ENCODE measurements at places on chromosomes 4 and X.

- DNase-seq, result no peak
These were observed 21.7 kb upstream of the BMP15 start for GRCh38 chrX:50888884-50889283.

GRCh38 chr4:100728861-100729260, 211.0 kb upstream of the EMCN start:
- DNase-seq, result no peak

DNA sequence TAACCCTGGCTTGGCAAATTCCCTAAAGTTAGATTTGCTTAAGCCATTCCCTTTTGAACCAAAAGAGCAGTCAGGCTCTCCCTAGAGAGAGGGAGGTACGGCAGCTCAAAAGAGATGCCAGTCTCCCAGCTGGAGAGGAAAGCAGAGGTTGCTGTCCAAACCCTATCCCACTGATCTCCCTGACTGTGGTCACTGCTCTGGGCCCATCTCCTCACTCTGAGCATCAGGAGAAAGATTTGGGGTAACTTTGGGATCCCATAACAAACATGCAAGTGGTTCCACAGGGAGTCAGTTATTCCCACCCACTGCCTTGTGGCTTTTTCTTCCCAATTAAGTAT, 17.1 kb downstream of the ACSL1 start:
- no peak for DNase-seq

DNA sequence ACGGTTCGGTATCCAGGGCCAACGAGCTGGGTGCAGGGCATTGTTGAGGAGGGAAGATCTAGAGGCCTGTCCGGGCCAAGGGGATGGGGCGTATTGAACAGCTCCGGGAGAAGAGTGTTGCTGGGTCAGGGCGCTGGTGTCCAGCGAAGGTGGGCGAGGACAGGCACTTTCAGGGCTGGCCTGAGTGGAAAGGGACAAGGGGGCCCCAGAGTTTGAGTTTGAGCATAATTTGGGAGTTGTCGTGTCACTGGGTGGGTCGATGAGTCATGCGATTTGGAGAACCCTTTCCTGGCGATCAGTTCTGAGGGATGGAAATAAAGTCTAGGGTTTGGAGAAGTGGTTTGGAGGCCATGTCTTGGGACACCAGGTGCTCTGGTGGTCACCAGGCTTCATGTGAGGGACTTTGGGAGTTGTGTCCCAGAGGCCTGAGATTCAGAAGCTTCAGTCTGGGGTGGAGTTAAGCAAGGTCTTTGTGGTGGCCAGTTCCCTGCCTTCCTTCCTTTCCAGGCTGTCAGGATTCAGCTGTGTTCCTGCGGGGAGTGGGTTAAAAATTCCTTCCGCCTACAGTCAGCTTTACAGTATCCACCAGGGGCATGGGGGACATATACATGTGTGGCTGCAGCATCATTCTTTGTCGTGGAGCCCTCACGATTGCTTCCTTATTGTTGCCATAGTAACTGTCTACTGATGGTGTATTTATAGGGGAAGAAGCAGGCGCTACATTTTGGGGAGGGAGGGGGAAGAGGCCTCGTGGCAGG, 504 bp downstream of the PRRG3 start:
- no peak for DNase-seq

DNA sequence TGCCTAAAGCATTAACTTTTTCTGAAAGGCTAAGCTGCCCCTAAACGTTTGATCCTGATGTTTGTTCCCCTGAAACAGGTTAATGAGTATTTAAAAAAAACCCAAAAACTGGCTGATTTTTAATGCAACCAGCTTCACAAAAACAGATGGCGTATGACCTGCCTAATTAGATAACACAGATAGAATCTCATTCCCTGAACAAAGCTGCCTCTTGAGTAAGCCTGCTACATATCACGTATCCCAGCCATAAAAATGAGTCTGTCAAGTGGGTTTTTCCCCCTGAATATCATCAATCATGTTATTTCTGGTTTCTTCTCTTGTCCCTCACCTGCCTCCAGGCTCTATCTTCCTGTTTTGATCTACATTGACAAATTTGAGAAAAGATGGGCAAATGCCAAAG, 154.2 kb upstream of the FAM9B start:
- DNase-seq, result no peak

GRCh38 chr4:137905930-137906329, 336.2 kb downstream of the SLC7A11 start:
- no peak for DNase-seq

DNA sequence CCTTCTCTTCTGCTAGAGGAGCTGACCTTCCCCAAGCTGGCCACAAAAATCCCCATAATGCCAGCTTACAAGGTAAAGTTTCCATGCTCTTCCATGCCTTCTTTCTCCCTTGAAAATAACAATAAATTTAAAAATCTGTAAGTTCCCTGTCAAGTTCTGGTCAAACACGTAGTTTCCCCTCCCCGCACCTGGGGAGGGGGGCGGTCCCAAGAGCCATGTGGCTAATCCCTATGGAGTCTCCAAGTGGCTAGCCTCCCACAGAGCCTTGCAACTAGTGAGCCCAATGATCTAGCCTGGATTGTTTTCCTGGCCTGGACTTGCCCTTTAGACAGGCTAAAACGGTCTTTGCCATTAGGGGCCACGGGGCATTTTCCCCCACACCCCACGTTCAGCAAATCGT, 2.1 kb upstream of the NRK start:
- DNase-seq, result no peak

DNA sequence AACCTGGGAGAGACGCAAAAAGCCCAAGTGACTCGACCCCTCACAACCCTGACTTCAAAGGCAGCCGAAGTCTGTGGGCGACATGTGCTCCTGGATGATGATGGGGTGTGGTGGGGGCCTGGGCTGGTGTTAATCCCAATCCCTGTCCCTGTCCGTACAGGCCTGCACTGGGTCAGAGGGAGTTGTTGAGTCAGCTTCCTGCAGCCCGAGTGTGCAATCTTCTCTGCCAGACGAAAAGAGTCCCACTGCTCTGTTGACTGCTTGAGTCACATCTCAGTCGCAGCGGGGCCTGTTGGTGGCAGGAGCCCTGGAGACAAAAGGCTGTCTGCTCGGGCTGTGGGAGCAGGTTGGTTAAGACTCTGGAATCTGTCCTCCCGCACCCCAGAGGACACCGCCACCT, 10.3 kb downstream of the FAM3A start:
- DNase-seq, result no peak

GRCh38 chr4:114383721-114384120, 214.9 kb upstream of the UGT8 start:
- DNase-seq, result peak; percentile 1

DNA sequence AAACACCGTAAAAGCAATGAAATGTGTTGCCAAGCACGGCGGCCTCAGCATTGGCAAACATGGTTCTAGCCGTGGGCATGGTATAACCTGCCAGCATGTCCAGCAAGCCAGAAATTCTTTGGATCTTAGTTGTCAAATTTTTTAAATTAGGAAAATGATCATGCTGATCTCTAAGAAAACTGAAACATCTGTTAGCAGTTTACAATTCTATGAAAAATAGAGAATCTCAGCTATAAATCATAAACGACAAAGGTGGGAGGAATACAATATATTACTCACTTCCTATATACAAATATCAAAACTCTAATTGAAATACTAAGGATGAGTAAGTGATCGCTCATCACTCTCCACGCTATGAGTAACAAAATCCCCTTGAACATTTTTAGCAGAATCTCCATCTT, 130.3 kb downstream of the ADGRA3 start:
- DNase-seq, result peak; percentile 37

GRCh38 chr4:86957215-86957614, 22.4 kb downstream of the AFF1 start:
- no peak for DNase-seq

GRCh38 chr4:77310931-77311330, 153.9 kb downstream of the CCNG2 start:
- DNase-seq, result no peak

DNA sequence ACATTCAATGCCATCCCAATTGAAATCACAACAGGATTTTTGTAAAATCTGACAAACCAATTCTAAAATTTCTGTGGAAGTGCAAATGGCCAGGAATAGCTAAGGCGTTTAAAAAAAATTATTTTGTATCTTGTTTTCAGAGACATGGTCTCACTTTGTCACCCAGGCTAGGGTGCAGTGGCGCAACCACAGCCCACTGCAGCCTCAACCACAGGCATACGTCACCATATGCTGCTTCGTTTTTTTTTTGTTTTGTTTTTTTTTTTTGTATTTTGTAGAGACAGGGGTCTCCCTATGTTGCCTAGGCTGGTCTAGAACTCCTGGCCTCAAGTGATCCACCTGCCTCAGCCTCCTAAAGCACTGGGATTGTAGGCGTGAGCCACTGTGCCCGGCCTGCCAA, 24.5 kb downstream of the ZNF41 start:
- DNase-seq, result no peak

DNA sequence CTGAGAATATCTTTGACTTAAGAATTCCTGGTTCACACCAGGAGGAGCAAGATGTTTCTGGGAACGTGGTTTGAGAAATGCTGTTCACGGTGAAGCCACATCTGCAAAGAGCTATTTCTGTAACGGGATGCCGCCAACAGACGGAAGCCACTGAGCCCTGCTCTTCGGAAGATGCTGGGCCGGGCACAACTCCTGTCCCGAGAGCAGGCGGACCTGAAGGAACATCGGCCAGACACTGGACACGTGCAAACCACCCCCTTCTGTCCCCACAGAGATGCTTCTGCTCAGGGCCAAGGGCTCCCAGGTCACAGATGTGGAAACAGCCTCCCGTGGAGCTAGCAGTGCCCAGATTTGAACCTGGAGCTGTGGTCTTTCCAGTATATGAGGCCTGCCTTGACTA, 24.3 kb downstream of the HMX1 start:
- DNase-seq, result no peak

DNA sequence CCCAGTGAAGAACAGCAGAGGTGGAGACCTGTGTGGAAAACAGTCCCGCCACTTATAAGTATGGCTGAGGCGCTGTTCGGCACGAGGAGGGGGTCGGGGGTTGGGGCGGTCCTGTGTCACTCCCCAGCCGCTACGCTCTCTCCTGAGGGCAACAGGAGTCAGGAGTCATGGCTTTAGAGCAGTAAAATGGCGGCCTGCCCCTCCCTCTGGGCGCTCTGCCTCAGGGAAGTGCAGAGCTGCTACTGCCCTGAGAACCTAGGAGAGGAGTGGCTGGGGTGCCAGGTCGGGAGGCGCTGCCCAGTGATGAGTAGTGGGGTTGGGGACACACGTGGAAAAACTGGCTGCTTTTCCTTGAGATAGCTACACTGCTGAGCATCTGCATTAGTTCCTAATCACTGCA, 551.2 kb upstream of the AMOT start:
- no peak for DNase-seq

- DNase-seq, result no peak
These were observed 66.4 kb downstream of the GALNT7 start for GRCh38 chr4:173235050-173235449.

DNA sequence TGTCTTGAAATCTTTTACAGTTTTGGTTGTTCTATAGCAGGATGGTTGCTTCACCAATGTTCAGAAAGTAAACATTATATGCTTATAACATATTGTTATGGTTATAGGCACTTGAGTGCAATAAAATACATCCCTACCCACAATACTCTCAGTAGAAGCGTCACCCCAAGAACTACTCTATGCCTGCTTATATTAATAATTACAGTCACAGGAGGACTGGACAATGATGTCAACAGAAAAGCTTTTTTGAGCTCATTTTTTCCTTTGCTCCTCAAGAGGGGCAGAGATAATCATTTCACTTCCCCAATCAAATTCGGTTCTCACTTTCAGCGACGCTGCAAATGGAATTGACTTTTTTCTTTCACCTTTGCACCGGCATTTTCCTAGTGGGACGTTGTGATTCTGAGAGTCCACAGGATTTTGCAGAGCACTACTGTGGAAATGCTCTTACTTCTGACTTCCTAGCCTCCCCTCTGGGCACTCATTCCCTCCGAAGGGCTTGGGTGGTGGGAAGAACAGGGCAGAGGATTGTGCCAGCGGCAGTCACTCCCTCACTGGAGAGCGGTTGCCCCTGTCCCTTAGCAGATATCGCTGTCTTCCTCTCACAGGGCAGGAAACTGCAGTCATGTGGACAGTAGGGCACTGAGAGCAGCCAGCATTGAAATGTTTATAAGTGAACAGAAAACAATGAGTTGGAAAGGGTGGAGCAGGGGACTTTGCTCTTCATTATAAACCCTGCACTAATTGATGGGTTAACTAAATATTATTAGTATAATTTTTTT, 24.9 kb upstream of the SGMS2 start:
- no peak for DNase-seq

DNA sequence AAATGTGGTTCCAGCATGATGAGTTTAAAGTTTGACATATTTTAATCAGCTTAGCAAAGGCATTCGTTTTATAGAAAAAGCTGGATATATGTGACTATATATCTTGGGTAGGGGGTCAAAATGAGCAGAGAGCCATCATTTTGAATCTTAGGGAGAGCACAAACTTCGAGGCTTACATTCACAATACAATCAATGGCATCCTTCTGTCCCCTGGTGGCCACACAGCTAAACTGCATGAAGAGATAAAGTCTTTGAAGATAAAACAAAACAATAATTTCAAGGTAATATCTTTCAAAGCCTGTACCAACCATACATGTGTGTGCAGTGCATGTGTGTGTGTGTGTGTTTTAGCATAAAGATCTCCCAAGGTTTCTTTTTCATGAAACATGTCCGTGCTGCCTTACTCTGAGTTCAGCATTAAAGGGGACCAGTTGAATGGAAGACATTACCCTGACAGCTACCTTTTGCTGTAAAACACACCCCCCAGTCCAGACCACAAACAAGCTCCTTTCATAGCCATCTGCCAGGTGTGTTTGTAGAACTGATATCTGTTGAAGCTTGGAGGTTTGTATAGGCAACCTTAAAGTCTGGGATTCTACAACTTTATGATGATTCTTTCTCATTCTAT, 22.0 kb downstream of the DYNLT3 start:
- DNase-seq, result no peak

- DNase-seq, result no peak
These were observed 4.3 kb downstream of the KLHL5 start for GRCh38 chr4:39066371-39066770.

GRCh38 chr4:184234155-184234554, 16.5 kb upstream of the ENPP6 start:
- no peak for DNase-seq

GRCh38 chrX:134764202-134764785, 106.0 kb upstream of the PLAC1 start:
- DNase-seq, result peak; percentile 56

GRCh38 chr4:150033901-150034300, 44.3 kb upstream of the DCLK2 start:
- no peak for DNase-seq

- peak; percentile 43 for DNase-seq
These were observed 80.8 kb upstream of the IQCM start for GRCh38 chr4:149896432-149896831.

DNA sequence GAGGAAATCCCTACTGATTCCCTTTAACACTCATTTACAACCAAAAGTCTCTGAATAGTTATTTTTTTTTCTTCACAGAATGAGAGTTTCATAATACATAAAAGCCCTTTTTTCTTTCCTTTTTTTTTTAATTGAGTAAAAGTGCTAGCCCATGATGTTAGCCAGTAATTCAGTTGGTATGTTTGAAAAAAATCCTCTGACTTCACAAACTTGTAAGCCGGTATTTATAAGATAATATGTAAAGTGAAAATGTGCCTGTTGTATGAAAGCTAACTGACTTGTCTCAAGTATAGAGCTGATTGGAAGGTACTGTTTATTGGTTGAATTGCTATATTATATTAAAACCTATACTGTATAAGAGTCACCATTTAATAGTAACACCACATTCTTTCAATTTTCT, 70.2 kb upstream of the NEIL3 start:
- DNase-seq, result no peak

All from HTR-8/SVneo (cell line).